ENCODE measurements at places on chromosomes 2 and 18.
A peak's percentile ranks its signal among the peaks of the same experiment; 100 is the strongest.

DNA sequence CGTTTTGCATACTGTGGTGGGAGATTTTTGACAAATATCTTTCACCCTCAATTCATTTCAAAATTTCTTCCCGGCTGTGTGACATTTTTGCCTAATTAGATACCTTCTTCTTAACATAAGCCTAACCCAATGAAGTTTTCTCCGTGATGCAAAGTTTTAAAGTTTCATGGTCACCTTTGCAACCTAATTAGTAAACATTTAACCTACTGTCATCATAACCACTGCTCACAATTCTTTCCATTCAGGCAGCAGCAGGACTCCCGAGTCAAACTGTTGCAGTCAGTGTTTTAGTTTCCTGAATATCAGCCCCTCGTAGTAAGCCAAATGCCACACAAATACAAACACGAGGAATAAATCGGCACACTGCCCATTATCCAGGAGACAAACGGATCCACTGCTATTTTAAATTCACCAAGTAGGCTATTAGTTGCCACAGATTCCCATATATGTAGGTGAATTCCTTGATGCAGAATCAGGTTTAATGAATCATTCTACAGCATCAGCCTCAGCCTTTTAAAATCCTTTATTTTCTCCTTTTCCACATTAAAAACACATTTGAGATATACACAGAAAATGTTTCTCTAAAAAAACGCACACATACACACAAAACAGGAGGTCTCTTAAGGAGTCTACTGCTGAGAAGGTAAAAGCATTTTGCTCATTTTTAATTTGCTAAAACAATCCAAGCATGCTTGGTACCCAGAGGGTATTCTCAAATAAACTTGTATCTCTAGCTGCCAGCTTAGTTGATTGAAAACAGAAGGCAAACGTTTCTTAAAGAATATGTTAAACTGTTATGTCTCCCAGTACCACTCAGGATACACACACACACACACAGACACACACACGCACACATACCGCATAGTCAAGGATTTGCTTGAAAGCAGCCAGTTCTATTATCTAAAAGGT is 106.5 kb upstream of the KCTD1 start:
- DNase-seq: no peak

- no peak for DNase-seq
These were observed 2.5 kb downstream of the CABLES1 start for GRCh38 chr18:23137788-23138216.

DNA sequence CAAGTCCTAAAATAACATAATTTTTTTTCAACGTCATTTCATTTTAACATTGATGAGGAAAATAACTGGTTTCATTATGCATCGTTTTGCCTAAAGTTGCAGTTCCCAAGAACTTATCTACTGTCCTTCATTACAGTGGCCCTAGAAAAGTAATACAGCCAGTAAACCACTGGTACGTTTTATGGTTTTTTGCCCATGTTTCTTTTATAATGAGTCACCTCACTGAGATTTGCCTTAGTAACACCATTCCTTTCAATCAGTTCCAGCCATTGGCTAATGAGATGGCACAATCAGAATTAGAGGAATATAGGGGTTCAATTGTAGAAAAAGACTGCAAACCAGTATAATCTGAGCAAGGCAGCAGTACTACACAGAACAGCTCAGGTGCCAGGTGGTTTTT is 422.6 kb upstream of the LYPD1 start:
- no peak for DNase-seq

DNA sequence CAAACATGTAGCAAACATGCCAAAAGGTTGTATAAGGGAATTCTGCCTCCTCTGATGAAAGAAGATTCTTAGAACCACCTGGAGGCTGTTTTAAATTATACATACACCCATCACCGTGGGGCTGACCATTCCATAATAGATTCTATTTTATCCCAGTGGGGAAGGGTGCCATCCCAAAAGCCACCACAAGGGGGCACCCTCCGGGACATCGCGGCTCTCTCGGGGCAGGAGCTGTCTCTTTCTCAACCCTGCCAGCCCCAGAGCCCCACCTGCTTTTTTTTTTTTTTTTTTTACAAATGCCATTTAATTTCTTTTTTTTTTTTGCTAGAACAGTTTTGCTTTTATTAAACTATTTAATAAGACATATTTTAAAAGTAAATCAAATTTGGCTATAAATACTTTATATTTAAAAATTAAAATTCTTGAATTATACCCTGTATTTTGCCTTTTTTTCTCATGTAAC is 8.6 kb upstream of the MTCL1 start:
- peak; percentile 80 for DNase-seq

DNA sequence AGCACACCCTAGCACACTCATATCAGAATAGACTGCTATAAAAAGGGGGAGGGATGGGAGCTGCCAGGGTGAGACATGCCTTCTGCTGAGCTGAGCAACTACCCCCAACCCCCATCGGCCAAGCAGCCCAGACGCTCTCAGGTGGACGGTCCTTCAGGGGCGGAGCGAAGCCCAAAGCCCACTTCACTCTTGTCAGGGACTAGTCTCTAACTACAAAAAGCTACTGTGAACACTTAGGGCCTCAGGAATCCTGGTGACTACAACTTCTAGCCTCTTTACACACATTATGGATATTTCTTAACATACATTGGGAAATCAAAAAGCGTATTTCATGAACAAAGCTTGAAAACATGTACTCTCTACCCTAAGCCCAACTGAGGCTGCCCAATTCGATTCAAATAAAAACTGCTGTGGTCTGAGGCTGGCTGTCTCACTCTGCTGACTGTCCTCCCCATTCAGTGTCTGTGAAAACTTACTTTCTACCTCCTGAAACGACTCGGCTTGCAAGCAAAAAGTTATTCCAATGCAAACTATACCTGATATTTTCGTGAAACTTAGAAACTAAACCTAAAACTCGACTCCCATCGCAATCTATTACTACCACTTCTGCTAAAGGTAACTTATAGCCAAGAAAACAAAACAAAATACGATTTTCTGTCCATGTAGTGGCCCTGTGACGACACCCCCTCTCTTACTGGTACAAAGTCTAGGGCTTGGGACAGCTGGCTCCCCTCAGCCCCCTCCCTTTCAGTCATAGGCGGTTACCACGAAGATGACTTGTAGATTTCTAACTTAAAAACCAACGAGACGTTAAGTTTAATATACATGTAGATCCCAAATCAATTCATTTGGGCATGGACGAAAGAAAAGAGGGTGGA is 1.2 kb downstream of the SERTAD2 start:
- DNase-seq: peak; percentile 34

DNA sequence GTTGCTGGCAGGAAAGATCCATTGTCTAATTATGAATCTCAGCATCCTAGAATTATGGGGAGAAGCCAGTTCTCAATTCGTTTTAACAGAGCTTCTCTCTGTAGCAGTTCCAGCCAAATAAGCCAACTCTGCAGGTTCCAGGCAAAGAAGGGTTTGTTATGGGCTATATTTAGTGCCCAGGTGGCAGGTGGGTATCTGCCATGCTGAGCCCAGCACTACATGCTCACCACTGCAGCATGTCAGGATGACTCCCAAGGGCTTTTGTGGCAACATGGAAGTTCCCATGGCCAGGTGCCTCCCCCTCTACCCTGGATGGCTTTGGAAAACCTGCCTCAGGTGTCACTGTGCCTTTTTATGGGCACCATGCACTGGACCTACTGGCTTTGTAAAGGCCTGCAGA is 137.7 kb upstream of the MSH6 start:
- DNase-seq: no peak

- DNase-seq: no peak
These were observed 76.9 kb upstream of the ASB18 start for GRCh38 chr2:236341067-236341466.

- DNase-seq: no peak
These were observed 83.1 kb upstream of the SPOPL start for GRCh38 chr2:138418453-138418852.

DNA sequence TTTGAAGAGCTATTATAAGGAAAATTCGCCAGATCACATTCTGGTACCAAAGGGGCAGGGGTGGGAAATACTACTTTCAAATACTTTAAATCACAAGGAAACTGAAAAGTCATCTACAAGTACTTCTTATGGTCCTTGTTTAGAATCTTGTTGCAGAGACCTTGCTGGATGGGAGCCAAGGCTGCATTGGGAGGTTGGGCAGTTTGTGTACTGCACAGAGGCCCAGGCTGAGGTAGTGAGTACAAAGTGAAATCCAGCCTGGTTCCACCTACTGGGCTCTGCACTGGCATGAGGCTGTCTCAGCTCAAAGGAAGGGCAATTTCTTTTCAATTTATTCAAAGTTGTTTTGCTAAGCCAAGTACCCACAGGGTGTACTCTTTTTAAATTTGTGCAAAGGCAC is 140.3 kb upstream of the DLX2 start:
- DNase-seq: no peak

- DNase-seq: no peak
These were observed 114.6 kb upstream of the KCTD1 start for GRCh38 chr18:26662996-26663395.

DNA sequence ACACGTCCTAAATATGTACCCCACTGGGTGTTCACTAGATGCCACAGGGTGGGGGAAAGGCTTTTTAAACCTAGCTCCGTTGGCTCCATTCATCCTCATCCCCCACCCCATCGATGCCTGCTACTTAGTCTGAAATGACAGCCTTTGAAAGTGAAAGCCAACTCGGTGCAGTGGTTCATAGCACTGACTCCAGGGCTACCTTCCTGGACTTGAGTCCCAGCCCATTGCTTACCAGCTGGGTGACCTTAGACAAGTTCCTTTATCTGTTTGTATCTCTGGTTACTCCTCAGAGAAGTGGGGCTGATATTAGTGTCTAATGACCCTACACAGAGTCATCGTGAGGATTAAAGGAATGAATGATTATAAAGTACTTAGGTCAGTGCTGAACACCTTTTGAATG is 24.4 kb downstream of the EHD3 start:
- DNase-seq: no peak

- DNase-seq: no peak
These were observed 27.3 kb downstream of the GRB14 start for GRCh38 chr2:164593959-164594358.

GRCh38 chr18:46209161-46209560 is 105.0 kb downstream of the HAUS1 start:
- no peak for DNase-seq

GRCh38 chr18:14939141-14939540 is 191.2 kb downstream of the ANKRD30B start:
- no peak for DNase-seq

DNA sequence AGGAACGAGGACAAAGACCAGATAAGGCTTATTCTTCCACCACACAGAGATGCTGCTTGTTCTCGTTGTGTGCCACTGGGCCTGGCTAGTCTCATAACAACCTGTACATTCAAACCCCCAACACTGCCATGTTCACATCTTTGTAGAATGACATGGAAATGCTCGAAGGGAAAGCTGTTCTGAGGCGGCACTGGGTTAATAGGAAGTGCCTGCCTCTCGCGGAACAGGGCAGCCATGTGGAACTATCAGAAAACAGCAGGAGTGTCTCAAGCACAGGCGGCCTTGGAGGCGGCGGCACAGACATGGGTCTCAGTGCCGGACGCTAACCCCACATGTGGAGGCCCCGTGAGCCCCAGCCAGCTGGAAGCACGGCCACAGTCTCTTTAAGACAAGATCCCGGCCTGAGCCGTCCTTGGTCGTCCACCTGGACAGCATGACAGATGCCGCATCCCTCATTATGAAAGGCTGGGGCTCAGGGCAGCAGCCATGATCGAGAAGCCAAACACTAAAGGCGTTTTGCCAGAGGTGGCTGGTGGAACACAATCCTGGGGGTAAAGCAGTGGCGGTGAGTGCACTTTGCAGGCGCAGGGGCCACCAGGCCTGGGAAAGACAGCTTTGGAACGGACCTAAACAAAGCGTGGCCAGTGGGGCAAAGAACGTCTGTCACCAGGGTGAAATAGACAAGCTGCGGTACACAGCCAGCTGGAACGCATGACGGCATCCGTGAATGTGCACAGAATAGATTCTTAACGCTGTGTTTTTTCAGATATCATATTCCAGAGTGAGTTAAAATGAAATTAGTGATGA is 161.0 kb downstream of the HDAC4 start:
- DNase-seq: peak; percentile 0

DNA sequence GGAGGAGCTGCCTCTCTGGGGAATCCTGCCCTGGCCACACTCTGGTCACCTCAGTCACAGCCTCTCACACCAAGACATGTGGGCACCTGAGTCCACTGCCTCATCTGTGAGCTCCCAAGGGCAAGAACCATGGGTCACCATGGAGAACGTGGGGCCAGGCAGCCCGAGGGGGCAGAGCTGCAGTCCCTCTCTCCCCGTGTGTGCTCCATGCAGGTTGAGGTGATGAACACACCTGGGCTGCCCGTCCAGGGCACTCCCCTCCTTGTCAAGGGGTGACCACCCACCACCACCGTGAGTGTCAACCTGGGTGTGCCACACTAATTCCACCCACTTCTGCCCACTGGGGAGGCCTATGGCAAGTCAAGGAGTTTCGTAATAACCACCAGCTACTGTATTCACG is 159.6 kb upstream of the RAB6C start:
- no peak for DNase-seq

All from activated naive CD8-positive, alpha-beta T cell treated with anti-CD3 and anti-CD28 coated beads, Interleukin-2, amount 50 U/mL, for 24 hours (primary cell).